Endothelial cell (in vitro differentiated cells): ENCODE measurements at places on chromosomes 5 and 9.

- DNase-seq = no peak
Observed at GRCh38 chr5:135367076-135367475, 32.0 kb downstream of the MACROH2A1 start.

DNA sequence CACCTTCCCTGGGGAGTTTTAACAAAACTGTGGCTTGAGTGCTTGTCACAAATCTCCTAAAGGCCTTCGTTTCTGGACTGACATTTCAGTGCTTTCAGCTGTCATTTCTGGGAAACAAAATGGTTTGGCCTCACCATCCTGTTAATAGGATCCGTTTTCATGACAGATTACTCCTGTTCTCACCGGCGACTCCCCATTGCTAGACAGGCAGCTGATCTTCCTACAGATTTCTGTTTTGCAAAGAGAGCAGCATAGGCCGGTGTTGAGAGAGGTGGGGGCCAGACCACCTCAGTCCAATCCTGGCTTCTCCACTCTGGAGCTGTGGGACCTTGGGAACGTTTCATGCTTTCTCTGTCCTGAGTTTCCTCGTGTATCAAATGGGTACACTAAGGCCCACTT is 75.5 kb upstream of the OTULINL start:
- DNase-seq = no peak

- DNase-seq = peak; percentile 70
Observed at GRCh38 chr5:136028782-136029742, at the start of gene TGFBI. Gene TGFBI, plus strand, starts transcription at chr5:136028988. Its CDS starts 68 bp downstream, at chr5:136029056.

GRCh38 chr5:15446552-15446951 is 53.4 kb upstream of the FBXL7 start:
- no peak for DNase-seq

DNA sequence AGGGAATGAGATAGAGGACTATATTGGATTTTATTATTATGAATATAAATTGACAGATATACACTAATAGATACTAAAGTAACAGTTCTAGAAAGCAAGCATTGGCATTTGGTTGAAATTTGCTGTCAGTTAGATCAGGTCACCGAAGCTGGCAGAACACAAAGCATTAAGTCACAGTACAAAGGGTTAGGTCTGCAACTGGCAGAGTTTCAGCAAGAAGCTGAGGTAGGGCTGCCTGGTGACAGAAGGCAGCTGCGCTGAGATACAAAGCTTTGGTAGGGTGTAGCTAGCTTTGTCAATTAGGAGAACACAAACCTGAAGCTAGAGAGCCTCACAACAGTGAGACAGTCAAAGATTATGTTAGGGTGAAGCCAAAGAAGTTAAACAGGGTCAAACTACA is 6.3 kb upstream of the CSNK1G3 start:
- no peak for DNase-seq

DNA sequence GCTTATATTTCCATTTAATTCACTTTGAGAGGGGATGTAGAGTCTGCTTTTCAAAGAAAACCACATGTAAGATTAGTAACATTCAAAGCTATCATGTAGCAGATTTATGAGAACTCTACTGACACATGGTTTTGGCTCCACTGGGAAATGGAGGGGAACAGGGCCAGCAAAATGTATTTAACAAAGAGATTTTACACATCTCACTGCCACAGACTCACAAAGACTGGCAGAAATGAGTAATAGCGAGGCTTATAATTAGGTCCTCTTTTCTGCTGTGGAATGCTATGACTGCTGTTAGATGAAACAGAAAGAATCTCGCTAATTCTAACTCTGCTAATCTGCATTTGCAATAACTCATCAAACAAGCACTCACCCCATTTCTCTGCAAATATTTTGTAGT is 4.5 kb downstream of the DAP start:
- DNase-seq = no peak

DNA sequence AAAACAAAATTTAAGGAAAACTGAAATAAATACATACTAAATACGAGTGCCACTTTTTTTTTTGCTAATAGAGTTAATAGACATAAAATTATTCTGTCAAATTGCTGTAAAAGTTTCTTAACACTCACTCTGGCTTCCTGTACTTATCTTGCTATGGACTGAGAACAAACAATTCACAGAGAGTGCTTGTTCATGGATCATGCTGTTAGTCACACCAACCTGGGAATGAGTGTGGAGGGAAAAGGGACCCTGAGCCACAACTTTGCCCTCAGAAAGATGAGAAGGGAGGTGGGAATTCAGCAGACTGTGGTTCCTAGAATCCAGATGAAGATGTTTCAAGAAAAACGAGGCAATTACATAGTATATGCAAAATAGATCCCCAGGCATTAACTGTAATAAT is 246.9 kb downstream of the FBXL7 start:
- DNase-seq = no peak
